ENCODE measurements at places on chromosomes 12 and 14. TPM values are rescaled to one million over a fixed set of nuclear protein-coding genes. Genes with fewer than 3 reads are reported as not detected.
A peak's percentile ranks its signal among the peaks of the same experiment; 100 is the strongest.

CLEC4D gene
- total RNA-seq: not detected

- no peak overlapping the region for H3K27ac ChIP-seq
- no peaks in the 10 kb centered on the region for H3K36me3 ChIP-seq
- no peak for DNase-seq
- no peaks in the 10 kb centered on the region for H3K27me3 ChIP-seq
- no peaks in the 10 kb centered on the region for H3K4me1 ChIP-seq
Observed at GRCh38 chr14:81681541-81681940, 147.9 kb upstream of the SEL1L start.

- no peaks in the 10 kb centered on the region for H3K36me3 ChIP-seq
- H3K27ac ChIP-seq: no peak overlapping the region
- H3K27me3 ChIP-seq: no peaks in the 10 kb centered on the region
- H3K4me3 ChIP-seq: peak overlapping the region; percentile 51
- no peak for DNase-seq
Observed at GRCh38 chr14:53951627-53952303, 4.9 kb downstream of the BMP4 start.

DNA sequence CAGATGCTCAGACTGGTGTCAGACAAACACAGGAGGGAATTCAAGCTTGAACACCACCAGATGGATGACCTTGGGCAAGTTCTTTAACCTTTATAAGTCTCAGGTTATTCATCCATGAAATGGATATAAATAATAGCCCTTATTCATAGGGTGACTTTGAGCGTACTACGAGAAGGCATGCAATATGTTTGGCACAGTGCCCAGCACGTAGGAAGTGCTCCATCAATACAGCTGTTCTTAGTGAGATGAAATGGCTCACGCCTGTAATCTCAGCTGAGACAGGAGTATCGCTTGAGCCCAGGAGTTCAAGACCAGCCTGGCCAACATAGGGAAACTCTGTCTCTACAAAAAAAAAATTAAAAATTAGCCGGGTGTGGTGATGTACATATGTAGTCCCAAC lies 84.8 kb upstream of the FICD start:
- DNase-seq: no peak
- no peak overlapping the region for H3K4me3 ChIP-seq
- H3K36me3 ChIP-seq: no peaks in the 10 kb centered on the region
- no peaks in the 10 kb centered on the region for H3K27me3 ChIP-seq
- H3K27ac ChIP-seq: no peak overlapping the region

GLS2 gene
- total RNA-seq: 120 TPM
